IPS DF 19.7 (cell line): ENCODE measurements at places on chromosomes 1 and 21.

DNA sequence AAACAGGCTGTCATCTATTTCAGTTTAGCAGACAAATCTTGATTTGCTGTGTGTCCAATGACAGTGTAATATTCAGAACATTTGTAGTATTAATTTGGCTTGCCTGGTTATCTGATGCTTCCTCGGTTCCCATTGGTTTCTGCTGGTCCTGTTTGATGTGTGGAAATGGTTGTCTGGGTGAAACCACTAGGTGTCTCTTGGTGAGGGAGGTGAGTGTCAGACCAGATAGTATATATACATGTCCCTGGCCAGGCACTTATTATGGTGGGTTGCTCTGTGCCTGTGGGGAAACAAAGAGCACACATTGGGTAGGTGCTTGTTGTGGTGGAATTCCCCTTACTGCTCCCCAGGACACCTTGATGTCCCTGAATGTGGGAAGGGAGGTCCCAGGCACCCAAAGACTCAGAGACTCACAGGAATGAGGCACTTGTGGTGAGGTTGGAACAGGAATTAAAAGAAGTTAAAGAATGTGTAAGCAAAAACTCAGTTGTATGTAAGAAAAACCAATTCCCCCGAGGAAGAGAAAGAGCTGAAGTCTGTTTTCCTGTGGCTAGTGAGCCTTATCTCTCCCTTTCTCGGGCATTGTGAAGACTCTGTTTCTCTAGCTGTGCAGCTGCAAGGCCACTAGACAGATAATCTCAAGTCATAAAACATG, 1519.1 kb downstream of the BRINP3 start:
- DNase-seq = no peak

- DNase-seq = no peak
These were observed 34.9 kb upstream of the GADD45A start for GRCh38 chr1:67650061-67650460.

DNA sequence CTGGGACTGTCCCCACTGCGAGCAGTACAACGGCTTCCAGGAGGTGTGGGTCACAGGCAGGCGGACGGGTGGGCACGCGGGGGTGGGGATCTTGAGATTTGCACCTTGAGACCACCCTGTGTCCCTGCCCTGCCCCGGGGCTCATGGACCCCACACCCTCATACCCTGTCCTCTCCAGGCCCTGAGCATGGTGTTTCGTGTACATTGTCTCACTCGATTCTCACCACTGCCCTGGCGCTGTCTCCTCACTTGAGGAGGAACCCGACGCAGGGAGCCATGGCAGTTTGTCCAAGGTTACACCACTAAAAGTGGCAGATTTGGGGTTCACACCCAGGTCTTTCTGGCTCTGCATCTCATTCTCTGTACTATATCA, 7.2 kb downstream of the TMEM201 start:
- no peak for DNase-seq

- no peak for DNase-seq
These were observed 17.2 kb upstream of the PHLDA3 start for GRCh38 chr1:201486187-201486586.

DNA sequence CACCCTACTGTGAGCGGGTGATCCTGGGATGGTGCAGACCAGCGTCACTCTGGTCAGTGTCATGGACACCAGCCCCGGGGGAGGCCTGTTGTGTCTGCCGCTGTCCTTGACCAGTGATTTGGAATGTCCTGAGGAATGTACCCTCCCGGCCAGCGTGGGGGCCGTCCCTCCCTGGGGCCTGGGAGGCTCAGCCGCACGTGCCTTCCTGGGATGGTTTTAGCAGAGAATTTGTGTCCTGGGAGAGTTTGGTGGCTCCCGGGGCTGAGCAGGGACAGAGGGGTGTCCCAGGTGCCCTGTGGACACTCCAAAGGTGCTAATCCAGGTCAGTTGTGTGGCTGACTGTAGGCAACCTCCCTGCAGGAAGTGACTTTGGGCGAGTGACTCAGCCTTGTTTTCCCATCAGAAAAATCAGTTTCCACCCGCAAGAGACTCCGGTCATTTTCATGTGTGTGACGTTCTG, 6.2 kb downstream of the ARHGEF16 start:
- no peak for DNase-seq

GRCh38 chr1:21659099-21659923, 9.8 kb downstream of the RAP1GAP start:
- DNase-seq = no peak

DNA sequence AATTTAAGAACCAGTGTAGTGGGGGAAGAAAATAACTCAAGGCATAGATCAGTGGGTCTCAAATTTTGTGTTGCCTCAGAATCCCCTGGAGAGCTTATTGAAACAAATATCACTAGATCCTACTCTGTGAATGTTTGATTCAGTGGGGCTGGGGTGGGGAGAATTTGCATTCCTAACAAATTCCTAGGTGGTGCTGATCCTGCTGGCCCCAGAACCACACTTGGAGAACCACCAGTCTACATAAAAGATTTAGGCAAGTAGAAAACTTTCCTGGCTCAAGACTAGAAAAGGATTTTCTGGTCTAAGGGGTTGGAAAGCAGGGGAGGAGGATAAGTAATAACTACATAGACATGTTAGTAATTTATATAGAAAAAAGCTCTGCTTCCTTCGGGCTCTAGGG, 34.1 kb upstream of the C1orf21 start:
- DNase-seq = no peak

GRCh38 chr1:27395441-27396195, 3.2 kb downstream of the GPR3 start:
- DNase-seq = no peak

DNA sequence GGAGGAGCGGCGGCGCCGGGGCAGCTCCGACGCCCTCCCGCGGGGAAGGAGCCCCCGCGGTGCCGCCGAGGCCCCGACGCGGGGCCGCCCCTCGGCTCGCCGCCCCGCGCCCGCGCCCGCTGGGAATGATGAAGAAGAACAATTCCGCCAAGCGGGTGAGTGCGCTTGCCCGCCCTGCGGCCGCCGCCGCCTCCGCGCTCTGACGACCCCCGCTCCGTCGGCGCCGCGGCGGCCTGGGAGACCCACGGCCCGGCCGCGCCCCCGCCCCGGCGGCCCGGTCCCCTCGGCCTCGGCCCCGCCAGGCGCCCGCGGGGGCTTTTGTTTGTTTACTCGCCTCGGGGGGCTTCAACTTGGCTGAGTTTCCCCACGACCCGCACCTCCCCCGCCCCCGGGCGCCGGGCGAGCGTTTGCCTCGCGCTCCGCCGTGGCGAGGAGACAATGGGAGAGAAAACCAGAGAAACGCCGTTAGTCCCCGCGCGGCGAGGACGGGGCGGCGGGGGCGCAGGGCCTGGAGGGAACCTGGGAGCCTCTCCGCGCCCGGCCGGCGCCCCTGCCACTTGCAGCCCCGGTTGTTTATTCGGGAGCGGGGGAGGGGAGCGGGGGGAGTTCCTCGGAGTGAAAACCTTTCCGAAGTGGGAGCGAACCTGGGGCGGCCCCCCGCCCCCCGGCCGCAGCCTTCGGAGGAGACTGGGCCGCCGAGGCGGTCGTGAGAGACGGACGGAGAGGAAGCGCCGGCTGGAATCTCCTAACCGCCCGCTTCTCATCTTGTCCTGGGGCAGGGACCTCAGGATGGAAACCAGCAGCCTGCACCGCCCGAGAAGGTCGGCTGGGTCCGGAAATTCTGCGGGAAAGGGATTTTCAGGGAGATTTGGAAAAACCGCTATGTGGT, 661 bp downstream of the PLEKHO1 start:
- no peak for DNase-seq

GRCh38 chr1:170661646-170662411, 2.1 kb upstream of the PRRX1 start:
- no peak for DNase-seq

- no peak for DNase-seq
These were observed 31.7 kb upstream of the GADD45A start for GRCh38 chr1:67653304-67653703.

DNA sequence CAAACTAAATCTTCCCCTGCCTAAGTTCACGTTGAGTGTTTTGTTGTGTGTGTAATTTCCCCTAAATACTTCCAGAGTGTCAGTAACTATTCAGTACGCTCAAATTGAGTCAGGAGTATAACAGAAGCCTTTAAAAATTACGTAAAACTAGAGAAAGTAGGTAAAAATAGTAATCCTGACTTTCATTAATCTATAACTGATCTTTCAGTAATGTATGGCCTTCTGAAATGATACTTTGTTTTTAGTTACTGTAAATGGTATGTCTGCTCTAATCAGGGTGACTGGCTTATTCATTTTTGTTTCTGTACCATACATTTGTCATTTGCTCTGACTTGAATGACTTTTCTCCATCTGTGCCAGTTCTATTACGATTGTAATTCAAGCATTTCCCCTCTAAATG, 29.4 kb downstream of the MIER1 start:
- DNase-seq = no peak

DNA sequence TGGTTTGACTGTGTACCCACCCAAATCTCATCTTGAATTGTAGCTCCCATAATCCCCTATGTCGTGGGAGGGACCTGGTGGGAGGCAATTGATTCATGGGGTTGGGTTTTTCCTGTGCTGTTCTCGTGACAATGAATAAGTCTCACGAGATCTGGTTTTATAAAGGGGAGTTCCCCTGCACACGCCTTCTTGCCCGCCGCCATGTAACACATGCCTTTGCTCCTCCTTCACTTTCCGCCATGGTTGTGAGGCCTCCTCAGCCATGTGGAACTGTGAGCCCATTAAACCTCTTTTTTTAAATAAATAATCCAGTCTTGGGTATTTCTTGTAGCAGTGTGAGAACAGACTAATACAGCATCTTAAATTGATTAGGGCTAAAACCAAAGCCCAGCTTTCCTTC, 22.6 kb upstream of the RERE start:
- DNase-seq = no peak

DNA sequence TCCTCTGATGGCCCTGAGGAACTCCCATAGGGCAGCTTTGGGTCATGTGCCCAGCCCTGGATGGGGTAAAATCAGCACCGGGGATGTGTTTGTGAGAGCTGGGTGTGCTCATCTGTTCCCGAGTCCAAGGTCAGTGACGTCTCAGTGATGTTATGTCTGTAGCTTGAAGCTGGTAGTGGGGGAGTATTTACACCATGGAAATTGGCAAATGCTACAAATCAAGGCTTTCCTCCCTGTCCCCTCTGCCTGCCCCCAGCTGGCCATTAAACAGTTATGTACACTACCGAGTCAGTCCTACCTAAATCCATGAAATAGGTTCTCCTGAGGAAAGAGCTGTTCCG, 117.8 kb upstream of the SLC25A33 start:
- no peak for DNase-seq

DNA sequence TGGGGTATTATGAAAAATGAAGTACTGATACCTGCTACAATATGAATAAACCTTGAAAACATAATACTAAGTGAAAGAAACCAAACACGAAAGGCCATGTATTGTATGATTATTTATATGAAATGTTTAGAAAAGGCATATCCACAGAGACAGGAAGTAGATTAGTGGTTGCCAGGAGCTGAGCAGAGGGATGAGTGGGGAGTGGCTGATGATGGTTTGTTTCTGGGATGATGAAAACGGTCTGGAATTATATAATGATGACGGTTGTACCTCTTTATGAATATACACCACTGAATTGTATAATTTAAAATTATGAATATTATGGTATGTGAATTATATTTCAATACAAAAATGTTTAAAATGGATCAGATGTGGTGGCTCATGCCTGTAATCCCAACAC, 63.8 kb upstream of the MPC2 start:
- no peak for DNase-seq

GRCh38 chr1:56686169-56686568, 41.1 kb downstream of the PRKAA2 start:
- DNase-seq = no peak

GRCh38 chr1:164650531-164650930, 91.5 kb downstream of the PBX1 start:
- DNase-seq = no peak

DNA sequence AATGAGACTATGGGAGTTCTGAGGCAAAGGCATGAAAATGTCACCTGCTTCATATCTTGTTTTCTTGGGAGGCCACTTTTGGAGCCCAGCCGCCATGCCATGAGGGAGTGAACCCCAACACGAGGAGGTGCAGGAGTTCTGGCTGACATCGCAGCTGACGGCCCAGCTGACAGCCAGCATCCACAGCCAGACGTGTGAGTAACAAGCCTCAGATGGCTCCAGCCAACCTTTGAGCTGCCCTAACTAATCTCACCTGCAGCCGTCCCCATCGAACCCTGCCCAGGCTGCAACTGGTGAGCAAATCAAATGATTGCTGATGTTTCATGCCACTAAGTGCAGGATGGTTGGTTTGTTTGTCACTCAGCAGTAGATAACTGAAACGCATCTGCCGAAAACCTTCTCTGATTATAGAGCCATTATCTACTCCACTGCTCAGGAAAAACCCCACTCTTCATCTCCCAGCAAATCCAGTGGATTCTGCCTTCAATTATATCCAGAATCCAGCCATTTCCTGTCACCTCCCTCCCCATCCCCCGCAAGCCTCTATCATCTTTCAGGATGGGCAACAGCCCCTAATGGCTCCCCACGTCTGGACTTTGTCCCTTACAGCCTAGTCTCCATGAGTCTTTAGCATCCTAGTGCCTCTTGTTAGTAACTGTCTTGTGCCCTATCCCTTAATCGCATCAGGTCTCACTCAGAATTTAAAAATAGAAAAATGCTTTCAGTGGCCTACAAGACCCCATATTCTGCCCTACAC, 18.5 kb upstream of the RAB4A start:
- DNase-seq = no peak

DNA sequence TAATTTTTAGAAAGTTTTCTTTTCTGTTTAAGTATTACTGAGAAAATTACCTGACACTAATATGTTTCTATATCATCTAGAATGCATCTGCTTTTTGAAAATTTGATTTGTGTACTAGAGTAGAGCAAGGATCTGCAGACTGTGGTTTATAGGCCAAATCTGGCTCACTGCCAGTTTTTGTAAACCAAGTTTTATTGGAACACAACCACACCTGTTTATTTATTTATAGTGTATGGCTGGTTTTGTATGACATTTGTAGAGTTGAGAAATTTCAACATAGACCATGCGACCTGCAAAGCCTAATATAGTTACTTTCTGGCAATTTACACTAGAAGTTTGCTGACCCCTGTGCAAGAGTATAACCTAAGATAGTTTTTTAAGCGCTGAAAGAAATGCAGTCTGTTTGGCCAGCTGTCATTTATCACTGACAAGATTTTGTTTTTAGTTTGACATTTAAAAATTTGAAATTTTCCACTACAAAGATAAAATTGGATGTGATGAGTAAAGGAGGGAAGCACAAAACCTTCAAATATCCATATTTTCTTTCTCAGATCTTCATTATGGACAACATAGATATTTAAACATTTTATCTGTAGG, 36.1 kb upstream of the CACYBP start:
- DNase-seq = no peak

- DNase-seq = no peak
These were observed 9.2 kb upstream of the TRAF3IP3 start for GRCh38 chr1:209746451-209747165.

DNA sequence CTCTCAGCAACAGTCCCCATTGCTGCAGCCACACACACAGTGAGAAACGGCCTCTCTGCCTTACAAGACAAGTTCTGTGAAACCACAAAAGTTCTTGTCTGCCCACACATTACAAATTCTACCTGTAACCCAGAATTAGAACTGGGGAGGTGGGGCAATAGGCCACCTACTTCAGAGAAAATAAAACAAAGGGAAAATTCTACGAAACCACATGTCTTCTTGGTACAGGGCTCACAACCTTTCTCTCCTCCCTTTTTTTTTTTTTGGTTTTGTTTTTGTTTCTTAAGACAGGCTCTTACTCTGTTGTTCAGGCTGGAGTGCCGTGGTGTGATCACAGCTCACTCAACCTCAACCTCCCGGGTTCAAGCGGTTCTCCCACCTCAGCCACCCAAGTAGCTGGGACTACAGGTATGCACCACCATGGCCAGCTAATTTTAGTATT, 30.2 kb downstream of the LPAR3 start:
- DNase-seq = no peak

GRCh38 chr1:147882535-147882934, 20.1 kb upstream of the GJA8 start:
- DNase-seq = no peak
